ENCODE measurements at places on chromosomes 12 and 14.
A peak's percentile ranks its signal among the peaks of the same experiment; 100 is the strongest.

GRCh38 chr14:78721756-78722480, 551.7 kb downstream of the NRXN3 start:
- no peak for DNase-seq

DNA sequence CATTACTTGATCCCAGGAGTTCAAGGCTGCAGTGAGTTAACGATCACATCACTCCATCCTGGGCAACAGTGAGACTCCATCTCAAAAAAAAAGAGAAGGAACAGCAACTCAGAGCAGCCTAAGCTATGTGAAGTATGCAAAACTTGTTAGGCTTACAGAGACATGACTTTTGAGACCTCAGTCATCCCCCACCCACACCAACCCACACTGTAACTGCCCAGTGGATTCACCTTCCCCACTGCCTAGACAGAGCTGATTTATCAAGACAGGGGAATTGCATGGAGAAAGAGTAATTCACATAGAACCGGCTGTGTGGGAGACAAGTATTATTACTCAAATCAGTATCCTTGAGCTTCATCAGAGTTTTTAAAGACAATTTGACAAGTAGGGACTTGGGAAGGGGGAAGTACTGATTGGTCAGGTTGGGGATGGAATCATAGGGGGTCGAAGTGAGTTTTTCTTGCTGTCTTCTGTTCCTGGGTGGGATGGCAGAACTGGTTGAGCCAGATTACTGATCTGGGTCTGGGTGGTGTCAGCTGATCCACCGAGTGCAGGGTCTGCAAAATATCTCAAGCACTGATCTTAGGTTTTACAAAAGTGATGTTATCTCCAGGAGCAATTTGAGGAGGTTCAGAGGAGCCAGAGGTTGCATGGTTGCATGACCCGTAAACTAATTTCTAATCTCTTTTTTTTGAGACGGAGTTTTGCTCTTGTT, 6.2 kb upstream of the WDR89 start:
- DNase-seq = no peak

DNA sequence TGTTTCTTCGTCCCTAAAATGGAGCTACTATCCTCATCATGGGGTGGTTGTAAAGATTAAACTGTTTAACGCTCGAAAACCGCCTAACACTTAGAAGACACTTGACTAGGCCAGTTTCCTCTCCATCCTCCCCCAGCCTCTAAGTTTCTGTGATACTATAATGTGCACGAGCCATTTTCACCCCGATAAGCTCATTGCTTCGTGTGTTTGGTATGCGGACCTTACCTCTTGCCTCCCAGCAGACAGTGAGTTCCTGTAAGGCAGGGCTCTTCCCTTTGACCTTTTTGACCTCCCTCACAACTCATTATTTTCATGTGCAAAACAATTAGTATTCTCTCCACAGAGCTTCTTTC, 499 bp upstream of the GXYLT1 start:
- no peak for DNase-seq

DNA sequence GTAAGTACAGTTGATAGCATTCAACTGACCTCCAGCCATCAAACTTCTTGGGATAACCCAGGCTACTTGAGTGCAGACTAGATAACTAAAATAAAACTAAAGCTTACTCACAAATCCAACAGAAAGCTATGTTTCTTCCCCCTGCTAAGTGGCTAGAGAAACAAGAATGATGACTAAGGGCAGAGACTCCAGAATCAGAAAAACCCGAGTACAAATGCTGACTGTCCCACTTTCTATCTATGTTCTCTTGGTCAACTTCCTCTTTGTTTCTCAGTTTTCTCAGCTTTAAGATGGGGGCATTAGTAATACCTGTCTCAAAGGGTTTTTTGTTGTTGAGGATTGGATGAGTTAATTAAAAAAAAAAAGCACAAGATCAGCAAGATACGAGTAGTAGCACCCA, 6.1 kb upstream of the NUAK1 start:
- no peak for DNase-seq

DNA sequence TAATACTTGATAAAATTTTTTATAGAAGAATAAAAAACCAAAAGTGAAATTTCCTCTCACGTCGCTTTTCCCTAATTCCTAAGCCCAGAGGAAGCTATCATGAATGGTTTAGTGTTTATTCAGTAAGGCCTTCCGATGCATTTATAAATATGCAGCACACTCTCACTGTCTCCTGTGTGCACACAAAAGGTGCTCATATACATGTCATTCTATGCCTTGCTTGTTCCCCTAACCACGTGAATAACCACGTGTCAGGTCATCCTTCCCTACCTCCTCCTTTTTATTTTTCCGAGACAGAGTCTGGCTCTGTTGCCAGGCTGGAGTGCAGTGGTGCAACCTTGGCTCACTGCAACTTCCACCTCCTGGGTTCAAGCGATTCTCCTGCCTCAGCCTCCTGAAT, 29.6 kb downstream of the PIGH start:
- no peak for DNase-seq

GRCh38 chr12:57624441-57625220, 8.4 kb downstream of the B4GALNT1 start:
- DNase-seq = no peak

GRCh38 chr14:72699852-72700257, 194.0 kb downstream of the DPF3 start:
- DNase-seq = peak; percentile 5

DNA sequence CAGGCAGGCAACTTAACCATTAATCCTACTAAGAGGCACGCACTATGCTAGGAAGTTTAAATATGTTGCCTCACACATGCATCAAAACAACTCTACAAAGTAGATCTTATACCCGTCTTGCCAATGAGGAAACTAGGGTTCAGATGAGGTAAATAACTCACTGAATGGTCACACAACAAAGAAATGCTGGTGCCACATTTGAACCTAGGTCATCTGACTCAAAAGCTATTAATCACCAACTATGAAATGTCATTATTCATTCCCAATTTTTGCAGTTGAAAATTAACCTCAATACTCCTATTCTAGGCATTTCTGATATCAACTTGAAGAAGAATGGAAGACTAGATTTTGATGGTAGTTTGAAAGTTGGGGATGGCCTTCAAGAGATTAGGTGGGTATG, 2.8 kb upstream of the PYROXD1 start:
- DNase-seq = no peak

DNA sequence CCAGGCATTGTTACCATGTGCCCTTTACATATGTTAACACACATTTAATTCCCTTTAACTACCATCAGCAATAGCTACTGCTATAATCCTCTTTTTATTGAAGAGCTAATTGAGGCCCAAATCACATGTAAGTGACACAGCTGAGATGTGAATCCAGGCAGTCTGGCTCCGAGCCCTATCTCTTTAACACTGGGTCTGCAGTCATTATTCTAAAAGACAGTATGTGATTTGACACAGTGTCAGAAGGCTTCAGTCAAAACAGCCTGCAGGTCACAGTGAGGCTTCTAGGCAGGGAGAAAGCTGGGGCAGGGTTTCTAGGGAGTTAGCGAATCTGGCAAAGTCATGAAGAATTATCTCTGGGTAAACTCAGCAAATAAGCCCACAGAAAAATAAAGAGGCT, 148.2 kb downstream of the KIF21A start:
- DNase-seq = no peak

- no peak for DNase-seq
Measured at GRCh38 chr12:89984846-89985245, 276.2 kb upstream of the ATP2B1 start.

Measured in activated CD4-positive, alpha-beta T cell treated with anti-CD3 and anti-CD28 coated beads, Interleukin-2, amount 50 U/mL, for 16 hours (primary cell).